Colonic mucosa (tissue), 4 donors: ENCODE measurements at places on chromosomes 3 and 15.

- H3K4me1 ChIP-seq: peaks cover 6% of the 10 kb centered on the region
- H3K4me3 ChIP-seq: no peak overlapping the region
- no peak overlapping the region for H3K27ac ChIP-seq
- peak; percentile 42 for DNase-seq
- no peaks in the 10 kb centered on the region for H3K36me3 ChIP-seq
- H3K27me3 ChIP-seq: peaks cover 67% of the 10 kb centered on the region
Measured at GRCh38 chr15:67820992-67821783, 4.1 kb upstream of the SKOR1 start.

DNA sequence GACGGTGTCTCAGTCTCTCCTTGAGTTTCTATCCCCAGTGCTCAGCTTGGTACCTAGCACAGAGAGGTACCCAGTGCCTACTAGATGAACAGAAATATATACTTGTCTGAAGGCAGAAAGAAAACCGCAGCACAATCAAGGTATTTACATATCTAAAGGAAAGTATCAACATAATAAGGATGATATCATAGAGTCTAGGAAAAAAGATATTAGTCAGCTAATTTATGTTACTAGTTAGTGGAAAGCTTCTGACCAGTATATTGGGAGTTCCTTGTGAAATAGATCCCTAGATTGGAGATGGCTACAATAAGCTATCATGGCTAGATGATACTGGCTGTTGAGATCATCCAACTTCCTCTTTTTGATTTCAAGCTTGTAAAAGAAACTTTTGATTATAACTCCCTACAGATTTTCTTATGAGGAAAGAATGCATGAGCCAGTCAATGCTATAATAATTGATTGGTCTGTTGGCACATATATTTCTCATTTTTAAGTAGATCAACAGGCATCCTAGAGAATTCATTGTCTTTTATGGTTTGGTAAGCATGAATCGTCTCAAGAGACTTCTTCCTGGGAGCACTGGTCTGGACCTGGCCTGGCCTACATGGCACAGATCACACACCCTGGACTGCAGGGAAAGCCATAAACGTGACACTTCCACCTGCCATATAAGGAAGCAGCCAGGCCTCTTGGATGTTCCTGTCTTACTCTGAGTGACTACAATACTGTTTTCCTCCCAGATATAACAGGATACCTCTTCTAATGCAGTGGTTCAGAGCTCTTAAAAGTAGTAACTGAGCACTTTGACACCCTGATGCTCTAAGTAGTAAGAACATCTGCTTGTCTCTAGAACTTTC lies 60.7 kb downstream of the IMPG2 start:
- H3K27ac ChIP-seq: no peak overlapping the region
- no peak overlapping the region for H3K4me3 ChIP-seq
- H3K4me1 ChIP-seq: no peaks in the 10 kb centered on the region
- H3K27me3 ChIP-seq: no peaks in the 10 kb centered on the region
- H3K36me3 ChIP-seq: no peaks in the 10 kb centered on the region

DNA sequence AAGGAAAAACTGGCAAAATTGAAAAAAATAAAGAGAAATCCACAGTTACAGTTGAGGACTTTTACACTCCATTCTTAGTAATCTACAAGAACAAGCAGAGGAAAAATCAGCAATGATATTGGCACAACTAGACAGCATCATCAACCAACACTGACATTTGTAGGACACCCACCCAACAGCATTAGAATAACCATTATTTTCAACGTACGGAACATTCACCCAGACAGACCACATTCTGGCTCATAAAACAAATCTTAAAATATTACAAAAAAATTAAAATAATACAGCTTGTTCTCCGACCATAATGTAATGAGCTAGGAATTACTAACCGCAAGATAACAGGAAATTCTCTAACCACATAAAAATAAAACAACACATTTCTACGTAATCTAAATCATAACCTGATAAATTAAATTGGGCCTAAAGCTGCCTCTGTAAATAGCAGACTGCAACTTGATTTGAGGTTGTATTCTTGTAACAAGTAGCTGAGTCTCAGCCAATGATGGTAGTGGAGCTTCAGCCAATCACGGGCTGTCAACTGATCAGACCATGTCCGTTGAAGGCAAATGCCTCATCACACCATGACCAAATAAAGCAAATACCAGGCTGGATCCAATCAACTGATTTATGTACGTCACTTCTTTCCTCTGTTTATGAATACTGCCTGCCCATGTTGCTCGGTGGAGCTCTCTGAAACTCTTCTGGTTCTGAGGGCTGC lies 9.2 kb downstream of the PLSCR4 start:
- H3K36me3 ChIP-seq: no peaks in the 10 kb centered on the region
- H3K27me3 ChIP-seq: no peaks in the 10 kb centered on the region
- H3K4me1 ChIP-seq: no peaks in the 10 kb centered on the region
- H3K27ac ChIP-seq: no peak overlapping the region
- DNase-seq: no peak
- no peak overlapping the region for H3K4me3 ChIP-seq

DNA sequence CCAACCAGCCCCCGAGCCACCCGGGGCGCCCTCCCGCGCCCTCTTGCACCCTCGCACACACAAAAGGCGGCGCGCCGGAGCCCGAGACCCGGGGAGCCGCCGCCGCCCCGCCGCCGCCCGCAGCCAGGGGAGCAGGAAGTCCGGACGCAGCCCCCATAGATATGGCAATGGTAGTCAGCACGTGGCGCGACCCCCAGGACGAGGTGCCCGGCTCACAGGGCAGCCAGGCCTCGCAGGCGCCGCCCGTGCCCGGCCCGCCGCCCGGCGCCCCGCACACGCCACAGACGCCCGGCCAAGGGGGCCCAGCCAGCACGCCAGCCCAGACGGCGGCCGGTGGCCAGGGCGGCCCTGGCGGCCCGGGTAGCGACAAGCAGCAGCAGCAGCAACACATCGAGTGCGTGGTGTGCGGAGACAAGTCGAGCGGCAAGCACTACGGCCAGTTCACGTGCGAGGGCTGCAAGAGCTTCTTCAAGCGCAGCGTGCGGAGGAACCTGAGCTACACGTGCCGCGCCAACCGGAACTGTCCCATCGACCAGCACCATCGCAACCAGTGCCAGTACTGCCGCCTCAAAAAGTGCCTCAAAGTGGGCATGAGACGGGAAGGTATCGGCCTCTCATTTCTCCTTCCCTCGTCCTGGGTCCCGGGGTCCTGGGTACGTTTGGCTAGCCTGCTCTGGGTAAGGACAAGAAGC lies 1.6 kb downstream of the NR2F2 start:
- H3K4me3 ChIP-seq: peak overlapping the region; percentile 50
- peak overlapping the region; percentile 84 for H3K27ac ChIP-seq
- peak; percentile 53 for DNase-seq
- no peaks in the 10 kb centered on the region for H3K4me1 ChIP-seq

DNA sequence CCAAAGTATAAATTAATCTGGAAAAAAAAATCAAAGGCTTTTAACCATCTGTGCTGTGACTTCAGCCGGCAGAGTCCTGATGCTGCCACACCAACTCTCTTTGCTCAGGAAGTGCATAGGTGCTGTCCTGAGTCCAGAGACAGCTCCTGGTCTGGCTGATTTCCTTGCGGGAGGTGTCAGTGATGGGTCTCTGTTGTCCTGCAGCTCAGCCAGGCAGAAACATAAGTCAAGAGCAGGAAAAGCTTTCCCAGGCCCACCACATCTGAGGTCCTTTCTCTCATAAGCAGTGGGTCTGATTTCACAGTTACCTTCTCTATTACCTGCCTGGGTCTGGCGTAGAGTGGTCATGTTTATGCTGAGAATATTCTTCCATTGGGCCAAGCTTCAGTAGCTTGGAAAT lies 19.4 kb downstream of the CHST2 start:
- no peak overlapping the region for H3K27ac ChIP-seq
- H3K4me3 ChIP-seq: no peak overlapping the region
- no peaks in the 10 kb centered on the region for H3K27me3 ChIP-seq
- H3K4me1 ChIP-seq: no peaks in the 10 kb centered on the region
- H3K36me3 ChIP-seq: no peaks in the 10 kb centered on the region

DNA sequence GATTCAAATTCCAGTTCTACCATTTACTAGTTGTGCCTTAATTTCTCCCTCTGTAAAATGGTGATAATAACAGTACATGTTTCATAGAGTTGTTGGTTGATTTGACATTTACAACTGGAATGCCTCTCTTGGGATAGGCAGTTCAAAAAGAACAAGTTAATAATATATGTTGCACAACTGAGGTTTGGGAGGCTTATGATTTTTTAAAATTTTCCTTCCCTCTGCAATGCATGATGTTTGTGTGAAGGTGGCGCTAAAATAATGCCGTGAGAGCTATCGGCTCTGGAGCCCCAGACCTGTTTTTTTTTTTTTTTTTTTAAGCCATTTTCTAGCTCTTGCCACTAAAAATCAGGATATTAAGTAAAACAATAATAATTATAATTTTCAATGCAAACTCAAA lies 18.6 kb downstream of the DNAJB11 start:
- no peaks in the 10 kb centered on the region for H3K36me3 ChIP-seq
- H3K27me3 ChIP-seq: no peaks in the 10 kb centered on the region
- H3K4me1 ChIP-seq: no peaks in the 10 kb centered on the region
- no peak overlapping the region for H3K4me3 ChIP-seq

GRCh38 chr3:34066328-34066727 lies 267.9 kb downstream of the PDCD6IP start:
- H3K27me3 ChIP-seq: no peaks in the 10 kb centered on the region
- H3K27ac ChIP-seq: no peak overlapping the region
- DNase-seq: no peak
- no peaks in the 10 kb centered on the region for H3K36me3 ChIP-seq
- H3K4me1 ChIP-seq: no peaks in the 10 kb centered on the region
- no peak overlapping the region for H3K4me3 ChIP-seq

- no peak overlapping the region for H3K4me3 ChIP-seq
- no peak overlapping the region for H3K27ac ChIP-seq
- DNase-seq: no peak
Measured at GRCh38 chr3:141690431-141691072, 47.5 kb upstream of the RNF7 start.

GRCh38 chr3:115706311-115706829 lies 83.1 kb downstream of the GAP43 start:
- H3K4me1 ChIP-seq: no peaks in the 10 kb centered on the region
- no peak overlapping the region for H3K4me3 ChIP-seq
- no peaks in the 10 kb centered on the region for H3K27me3 ChIP-seq
- DNase-seq: no peak
- H3K36me3 ChIP-seq: no peaks in the 10 kb centered on the region

DNA sequence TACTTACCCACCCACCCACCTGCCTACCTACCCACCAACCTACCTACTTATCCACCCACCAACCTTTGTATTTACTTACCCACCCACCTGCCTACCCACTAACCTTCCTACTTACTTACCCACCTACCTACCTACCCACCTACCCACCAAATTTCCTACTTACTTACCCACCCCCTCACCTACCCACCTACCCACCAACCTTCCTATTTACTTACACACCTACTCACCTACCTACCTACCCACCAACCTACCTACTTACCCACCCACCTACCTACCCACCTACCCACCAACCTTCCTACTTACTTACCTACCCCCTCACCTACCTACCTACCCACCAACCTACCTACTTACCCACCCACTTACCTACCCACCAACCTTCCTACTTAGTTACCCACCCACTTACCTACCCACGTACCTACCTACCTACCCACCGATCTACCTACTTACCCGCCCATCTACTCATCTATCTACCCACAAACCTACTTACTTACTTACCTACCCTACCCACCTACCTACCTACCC lies 179.6 kb downstream of the USP13 start:
- no peak overlapping the region for H3K27ac ChIP-seq
- no peaks in the 10 kb centered on the region for H3K4me1 ChIP-seq
- H3K36me3 ChIP-seq: no peaks in the 10 kb centered on the region
- no peak overlapping the region for H3K4me3 ChIP-seq

GRCh38 chr15:28896951-28897350 lies 11.2 kb downstream of the APBA2 start:
- H3K4me1 ChIP-seq: no peaks in the 10 kb centered on the region
- DNase-seq: no peak
- no peak overlapping the region for H3K27ac ChIP-seq
- no peaks in the 10 kb centered on the region for H3K36me3 ChIP-seq
- H3K27me3 ChIP-seq: no peaks in the 10 kb centered on the region

GRCh38 chr3:50190936-50191660 lies at the start of gene GNAT1:
TSS of gene GNAT1 (plus strand) at chr3:50191610. CDS start at chr3:50191726, 116 bp downstream.
- no peak for DNase-seq
- H3K27me3 ChIP-seq: peaks cover 17% of the 10 kb centered on the region
- peaks cover 4% of the 10 kb centered on the region for H3K4me1 ChIP-seq
- H3K4me3 ChIP-seq: no peak within 1 kb of the TSS

GRCh38 chr3:12828751-12829150 lies 12.6 kb downstream of the RPL32 start:
- no peak overlapping the region for H3K27ac ChIP-seq
- peaks cover 6% of the 10 kb centered on the region for H3K36me3 ChIP-seq
- no peak for DNase-seq
- H3K4me1 ChIP-seq: no peaks in the 10 kb centered on the region
- H3K4me3 ChIP-seq: no peak overlapping the region

GRCh38 chr3:53579636-53580035 lies 85.2 kb downstream of the CACNA1D start:
- H3K27ac ChIP-seq: no peak overlapping the region
- H3K36me3 ChIP-seq: no peaks in the 10 kb centered on the region
- no peaks in the 10 kb centered on the region for H3K27me3 ChIP-seq
- no peaks in the 10 kb centered on the region for H3K4me1 ChIP-seq
- no peak for DNase-seq
- no peak overlapping the region for H3K4me3 ChIP-seq

GRCh38 chr15:101496198-101496986 lies 6.9 kb upstream of the PCSK6 start:
- H3K27ac ChIP-seq: no peak overlapping the region
- peak; percentile 55 for DNase-seq
- peaks cover 5% of the 10 kb centered on the region for H3K27me3 ChIP-seq
- no peaks in the 10 kb centered on the region for H3K4me1 ChIP-seq

GRCh38 chr3:2652386-2652785 lies 457.8 kb downstream of the IL5RA start:
- H3K27ac ChIP-seq: no peak overlapping the region
- H3K4me1 ChIP-seq: no peaks in the 10 kb centered on the region
- no peak overlapping the region for H3K4me3 ChIP-seq
- H3K36me3 ChIP-seq: no peaks in the 10 kb centered on the region
- no peak for DNase-seq
- no peaks in the 10 kb centered on the region for H3K27me3 ChIP-seq

GRCh38 chr3:101633186-101633585 lies 43.7 kb downstream of the ZBTB11 start:
- no peak for DNase-seq
- H3K27me3 ChIP-seq: no peaks in the 10 kb centered on the region
- no peaks in the 10 kb centered on the region for H3K36me3 ChIP-seq
- H3K4me1 ChIP-seq: no peaks in the 10 kb centered on the region
